ENCODE measurements at places on chromosomes 7 and 10.

GRCh38 chr7:3201306-3201705, 99.7 kb upstream of the SDK1 start:
- DNase-seq = no peak

GRCh38 chr10:21524131-21524525, 1.4 kb downstream of the SKIDA1 start:
- no peak for DNase-seq

DNA sequence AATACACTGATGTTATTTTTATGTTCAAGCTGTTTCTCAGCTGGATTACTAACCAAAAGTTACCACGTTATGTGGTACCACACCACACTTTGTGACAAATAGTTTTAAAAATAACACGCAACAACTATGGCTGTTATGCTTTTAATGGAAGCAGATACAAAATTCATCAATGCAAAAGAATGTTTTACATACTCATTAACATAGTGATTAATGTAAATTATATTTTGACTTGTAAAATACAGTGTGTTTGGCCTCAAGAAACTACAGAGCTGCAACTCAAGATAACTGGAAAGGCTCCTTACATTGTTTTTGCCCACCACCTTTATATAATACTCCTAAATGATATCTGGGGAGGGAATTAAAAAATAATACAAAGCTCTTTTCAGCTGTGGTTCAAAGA, 25.5 kb downstream of the NCOA4 start:
- no peak for DNase-seq

GRCh38 chr10:96691761-96692160, 28.6 kb downstream of the PIK3AP1 start:
- no peak for DNase-seq

DNA sequence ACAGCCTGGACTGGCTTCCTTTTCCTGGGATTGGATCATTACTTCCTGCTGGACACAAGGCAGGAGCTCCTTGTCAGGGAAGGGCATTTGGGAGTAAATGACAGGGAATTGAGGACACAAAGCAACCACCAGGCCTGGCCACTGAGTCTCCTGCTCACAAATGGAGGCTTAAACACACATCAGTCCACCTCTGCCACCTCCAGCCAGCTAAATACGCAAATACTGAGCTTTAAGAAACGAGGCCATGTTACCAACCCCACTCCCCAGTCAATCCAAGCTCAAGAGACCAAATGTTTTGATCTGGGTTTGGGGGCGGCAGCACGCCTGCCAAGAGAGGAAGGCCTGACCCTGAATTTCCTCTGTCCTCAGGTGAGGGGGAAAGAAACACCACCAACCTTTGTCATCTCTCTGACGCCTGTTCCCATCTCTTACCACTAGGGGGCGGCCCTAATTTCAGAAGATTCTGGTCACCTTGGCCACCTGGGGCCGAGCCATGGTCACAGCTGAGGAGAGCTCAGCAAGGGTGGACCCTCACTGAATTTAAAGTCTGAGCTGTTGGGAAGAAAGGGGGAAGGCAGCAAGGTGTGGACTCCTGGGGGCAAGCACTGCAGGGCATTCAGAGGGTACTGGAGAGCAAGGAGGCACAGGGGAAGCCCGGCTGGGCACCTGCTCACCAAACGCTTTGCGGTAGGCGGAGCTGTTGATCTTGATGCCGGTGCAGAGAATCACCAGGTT, 16.5 kb downstream of the AIFM2 start:
- peak; percentile 60 for DNase-seq

GRCh38 chr7:72297636-72298035, 114.5 kb downstream of the CALN1 start:
- DNase-seq = no peak

- DNase-seq = no peak
These were observed 15.1 kb downstream of the UPF2 start for GRCh38 chr10:12027539-12027938.

All from uterus (tissue), 4 donors.